ENCODE measurements at places on chromosomes 12 and 14.

GRCh38 chr14:105303949-105304348, 3.1 kb upstream of the BRF1 start:
- no peak for DNase-seq

- no peak for DNase-seq
Observed at GRCh38 chr14:91265404-91265803, 20.9 kb upstream of the GPR68 start.

DNA sequence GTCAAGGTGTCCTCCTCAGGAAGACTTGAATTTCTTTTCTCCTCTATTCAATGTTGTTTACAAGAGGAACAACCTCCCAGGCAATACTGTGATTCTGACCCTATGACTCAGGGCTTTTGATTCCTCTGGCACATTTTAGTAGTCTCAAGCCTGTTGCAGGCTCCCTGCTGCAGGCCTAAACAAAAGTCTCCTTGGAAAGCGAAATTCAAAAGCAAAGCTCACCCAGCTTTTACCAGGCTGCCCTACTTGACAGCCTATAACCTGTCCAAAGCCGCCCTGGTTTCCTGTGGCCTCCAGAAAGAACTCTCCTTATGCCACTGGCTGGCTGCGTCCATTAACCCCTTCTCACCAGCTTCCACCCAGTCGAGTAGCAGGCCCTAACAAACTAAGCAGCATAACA, 11.6 kb downstream of the FGD6 start:
- DNase-seq: no peak

DNA sequence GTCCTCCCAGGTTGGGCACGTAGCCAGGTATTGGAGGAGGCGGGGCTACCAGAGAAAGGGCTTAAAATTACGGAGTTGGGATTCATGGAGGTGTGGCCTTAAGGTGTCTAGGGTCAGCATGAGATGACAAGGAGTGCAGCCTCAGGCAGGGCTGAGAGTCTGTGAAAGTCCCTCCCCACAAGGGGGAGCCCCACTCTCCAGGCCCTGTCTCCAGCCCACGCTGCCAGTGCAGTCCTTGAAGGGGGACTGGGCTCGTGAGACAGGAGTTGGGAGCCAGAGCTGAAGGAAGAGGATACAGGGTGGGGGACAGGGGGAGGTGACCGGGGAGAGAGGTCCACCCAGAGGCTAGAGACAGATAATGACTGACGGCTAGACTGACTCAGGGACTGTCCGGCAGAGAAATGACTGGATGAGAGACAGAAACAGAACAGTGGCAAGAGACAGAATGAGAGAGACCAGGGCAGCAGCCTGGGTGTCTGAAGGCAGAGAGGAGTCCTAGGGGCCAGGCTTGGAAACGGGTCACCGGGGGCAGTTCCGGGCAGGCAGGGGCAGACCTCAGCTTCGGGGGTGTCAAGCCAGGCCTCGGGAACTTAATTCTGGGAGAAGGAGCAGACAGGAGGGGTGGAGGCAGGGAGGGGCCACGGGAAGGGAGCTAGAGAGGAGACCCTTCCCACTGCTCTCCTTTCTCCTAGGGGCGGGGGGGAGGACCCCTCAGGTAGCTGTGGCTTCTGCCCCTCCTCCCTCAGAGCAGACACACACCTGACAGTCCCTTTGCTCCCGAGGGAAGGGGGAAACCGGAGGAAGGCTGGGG, 970 bp downstream of the CDH24 start:
- DNase-seq: peak; percentile 59

DNA sequence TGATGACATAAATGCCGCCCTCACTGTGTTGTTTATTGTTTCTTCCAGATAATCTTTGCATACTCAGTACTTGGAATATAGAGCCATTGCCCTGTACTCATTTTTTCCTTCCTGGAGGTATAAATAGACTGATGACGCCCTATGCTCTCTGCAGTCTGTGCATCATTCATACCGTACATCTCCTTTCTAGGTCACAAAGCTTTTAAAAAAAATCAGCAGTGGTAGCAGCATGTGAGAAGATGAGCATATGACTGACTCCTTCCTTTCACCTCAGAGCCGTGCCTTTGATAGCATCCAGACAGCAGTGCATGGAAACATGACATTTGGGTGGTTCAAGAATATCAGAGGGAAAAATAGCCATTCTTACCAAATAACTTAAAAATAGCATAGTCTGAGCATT, 77.3 kb downstream of the PDE3A start:
- DNase-seq: no peak

DNA sequence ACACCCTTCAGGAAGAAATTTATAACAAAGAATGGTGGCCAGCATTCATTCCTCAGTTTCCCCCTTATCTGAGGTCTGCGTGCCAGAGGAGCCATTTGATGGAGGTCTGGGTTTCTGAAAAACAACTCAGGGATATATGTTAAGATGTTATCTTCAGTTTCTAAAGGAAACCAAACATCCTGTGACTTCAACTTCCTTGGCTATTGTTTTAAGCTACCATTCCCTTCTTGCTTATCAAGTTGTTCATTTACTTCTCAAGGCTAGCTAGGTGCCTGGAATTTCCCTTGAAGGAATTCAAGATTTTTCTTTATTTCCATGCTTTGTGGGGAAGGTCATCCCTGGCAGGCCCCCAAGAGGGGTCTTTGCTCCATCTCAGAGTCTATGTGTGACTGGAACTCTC, 27.1 kb upstream of the OXA1L start:
- DNase-seq: no peak

GRCh38 chr12:132675757-132676432, 11.2 kb downstream of the POLE start:
- no peak for DNase-seq

DNA sequence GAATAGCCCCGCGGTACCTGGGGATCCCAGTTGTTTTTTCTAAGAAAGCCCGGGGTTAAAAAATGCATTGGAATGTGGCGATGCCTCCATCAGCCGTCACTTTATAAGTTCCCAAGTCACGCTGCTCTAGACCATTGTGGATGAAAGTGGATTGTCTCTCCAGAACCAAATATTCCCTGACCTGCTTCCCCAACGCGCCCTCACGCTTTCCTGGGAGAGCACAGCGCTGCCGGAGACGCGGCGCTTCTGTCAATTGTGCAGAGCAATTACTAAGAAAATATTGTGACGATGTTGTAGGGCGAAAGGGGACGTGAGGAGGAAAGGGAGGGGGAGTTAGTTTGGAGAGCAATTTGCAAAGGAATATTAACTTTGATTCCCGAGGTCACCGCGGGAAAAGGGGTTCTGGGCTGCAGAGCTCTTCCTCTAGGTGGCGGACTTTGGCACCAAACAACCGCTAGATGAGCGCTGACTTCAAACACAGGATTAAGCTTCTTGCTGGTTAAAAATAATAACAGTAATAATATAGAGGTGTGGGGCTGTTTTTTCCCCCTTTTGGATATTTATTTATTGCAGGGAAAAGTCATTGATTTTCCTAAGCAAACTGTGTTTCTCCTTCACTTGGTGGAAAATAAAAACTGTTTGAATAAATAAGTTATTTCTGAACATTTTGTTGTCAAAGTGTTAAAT, 9.6 kb upstream of the FOXG1 start:
- DNase-seq: no peak

GRCh38 chr14:61953602-61954001, 191.4 kb downstream of the SNAPC1 start:
- no peak for DNase-seq

- DNase-seq: no peak
Observed at GRCh38 chr12:114769634-114770033, 85.7 kb upstream of the TBX3 start.

DNA sequence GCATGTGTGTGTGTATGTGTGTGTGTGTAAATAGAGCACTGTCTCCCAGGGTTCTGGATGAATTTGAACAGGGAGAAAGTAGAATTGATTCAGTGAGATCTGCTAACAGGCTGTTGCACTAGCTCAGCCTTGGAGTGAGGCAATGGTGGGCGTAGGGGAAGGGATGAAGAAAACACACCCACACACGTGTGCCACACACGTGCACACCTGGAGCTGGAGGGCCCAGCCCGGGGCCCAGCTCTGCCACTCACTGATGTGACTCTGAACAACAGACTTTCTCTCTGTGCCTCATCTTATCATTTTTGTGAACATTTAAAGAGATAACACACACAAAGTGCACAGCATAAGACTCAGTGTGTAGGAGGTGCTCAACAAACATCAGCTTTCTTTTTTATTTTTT, 4.2 kb downstream of the ACACB start:
- no peak for DNase-seq

- DNase-seq: no peak
Observed at GRCh38 chr12:24360907-24361306, 411.4 kb upstream of the SOX5 start.

GRCh38 chr12:131194166-131194565, 240.5 kb downstream of the ADGRD1 start:
- no peak for DNase-seq

GRCh38 chr12:62268956-62269355, 8.8 kb downstream of the USP15 start:
- no peak for DNase-seq

DNA sequence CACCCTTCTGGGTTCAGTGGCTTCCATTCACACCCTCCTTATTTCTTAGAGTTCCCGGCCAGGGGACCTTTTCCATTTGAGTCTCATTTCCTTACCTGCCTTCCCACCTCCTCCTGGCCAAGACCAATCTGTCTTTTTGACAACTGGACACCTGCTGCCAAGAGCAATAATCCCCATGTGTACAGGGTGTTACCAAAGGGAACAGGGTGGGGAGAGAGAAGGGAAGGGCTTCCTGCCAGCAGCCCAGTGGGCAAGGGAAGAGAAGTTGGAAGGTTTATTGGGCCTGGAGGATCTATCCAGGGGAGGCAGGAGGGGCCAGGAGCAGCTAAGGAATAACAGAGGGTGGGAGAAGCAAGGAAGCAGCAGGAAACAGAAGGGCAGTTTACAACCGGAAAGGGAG, 346.2 kb downstream of the C12orf75 start:
- DNase-seq: no peak

GRCh38 chr12:116055895-116056607, 221.4 kb downstream of the MED13L start:
- peak; percentile 21 for DNase-seq

DNA sequence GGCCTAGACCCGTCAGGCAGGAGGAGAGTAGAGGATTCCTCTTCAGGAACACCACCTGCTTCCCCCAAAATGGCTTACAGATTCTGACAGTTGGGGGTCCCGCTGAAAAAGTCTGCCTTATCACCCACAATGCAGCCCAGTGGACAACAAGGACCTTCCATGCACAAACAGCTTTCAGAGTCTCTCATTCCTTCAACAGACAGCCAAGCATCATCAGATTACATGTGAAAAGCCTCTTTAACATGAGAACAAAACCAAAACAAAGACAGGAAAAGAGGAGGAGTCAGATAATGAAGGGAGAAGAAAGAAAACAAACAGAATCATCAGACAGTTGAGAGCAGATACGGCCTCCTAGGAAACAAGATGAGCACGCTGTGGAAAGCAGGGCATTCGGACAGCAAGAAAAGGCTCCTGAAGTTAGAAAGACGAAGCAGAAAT, 18.3 kb downstream of the KCTD10 start:
- no peak for DNase-seq

GRCh38 chr12:66060163-66060907, 70.2 kb downstream of the LLPH start:
- DNase-seq: no peak

GRCh38 chr12:32477714-32478113, 78.4 kb downstream of the FGD4 start:
- no peak for DNase-seq

DNA sequence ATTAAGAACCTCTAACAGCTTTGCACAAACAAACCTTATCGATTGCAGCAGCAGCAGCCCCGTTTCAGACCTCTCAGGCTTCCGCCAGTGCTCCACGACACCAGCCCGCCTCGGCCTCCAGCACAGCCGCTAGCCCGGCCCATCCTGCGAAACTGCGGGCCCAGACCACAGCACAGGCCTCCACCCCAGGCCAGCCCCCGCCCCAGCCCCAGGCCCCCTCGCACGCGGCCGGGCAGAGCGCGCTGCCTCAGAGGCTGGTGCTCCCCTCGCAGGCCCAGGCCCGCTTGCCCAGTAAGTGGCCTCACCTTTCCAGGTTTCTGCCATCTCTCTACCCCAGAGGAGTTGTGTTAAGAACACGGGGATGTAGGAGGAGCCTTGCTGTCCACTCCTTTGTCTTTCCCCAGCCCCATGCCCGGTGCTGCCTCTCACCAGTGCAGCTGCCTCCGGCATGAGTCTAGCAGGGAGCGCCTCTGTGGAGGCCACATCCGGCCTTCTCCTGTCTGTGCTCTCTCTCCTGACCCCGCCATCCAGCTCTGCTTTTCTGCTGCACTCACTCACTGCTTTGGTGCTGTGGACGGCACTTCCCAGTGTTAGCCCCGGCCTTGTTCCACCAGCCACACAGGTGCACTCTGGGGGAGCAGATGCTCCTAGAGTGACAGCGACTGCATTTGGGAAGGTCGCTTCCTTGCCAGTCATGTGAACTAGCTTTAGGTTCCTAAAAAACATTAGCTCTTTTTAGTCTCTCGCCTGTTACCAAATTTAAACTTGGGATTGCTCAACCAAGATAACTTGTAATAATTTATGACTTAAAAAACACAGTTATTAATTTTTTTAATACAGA, 71.5 kb downstream of the EP400 start:
- no peak for DNase-seq

DNA sequence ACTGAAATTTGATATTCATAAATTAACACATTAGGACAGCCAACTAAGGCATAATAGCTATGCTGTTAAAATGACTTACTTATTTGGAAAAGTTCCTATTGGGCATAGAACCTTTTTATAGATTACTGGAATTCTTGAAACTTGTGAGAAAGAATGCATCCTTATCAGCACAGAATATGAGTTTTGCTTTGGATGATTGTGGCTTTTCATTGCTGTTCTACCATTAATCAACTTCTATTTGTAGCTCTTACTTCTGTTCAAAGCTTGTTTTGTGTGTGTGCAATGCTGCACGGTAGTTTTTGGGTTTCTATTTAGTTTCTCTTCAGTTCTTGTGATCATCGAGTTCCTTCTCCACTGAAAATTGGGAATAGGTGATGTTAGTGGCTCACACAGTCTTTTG, 152.4 kb upstream of the PELI2 start:
- DNase-seq: no peak

GRCh38 chr14:99760817-99761216, 32.4 kb upstream of the EML1 start:
- no peak for DNase-seq

- DNase-seq: no peak
Observed at GRCh38 chr12:29316752-29317151, 64.2 kb downstream of the ERGIC2 start.

DNA sequence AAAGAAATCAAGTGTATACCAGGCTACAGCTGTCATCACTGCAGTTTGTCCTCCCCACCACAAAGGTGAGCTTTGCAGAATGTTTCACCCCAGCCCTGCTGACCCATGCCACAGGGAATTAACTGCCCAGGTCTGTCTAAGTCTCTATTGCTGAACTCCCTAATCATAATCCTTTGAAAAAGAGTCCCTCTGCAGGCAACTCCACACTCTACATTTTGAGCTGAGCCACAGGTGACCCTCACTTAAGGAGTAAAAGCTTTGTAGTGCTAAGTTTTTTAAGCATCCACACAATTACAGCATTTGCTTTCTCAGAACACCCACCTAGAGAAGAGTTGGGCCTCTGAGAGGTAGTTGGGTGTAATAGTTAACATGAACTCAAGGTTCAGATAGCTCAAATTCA, 90.0 kb downstream of the C12orf50 start:
- DNase-seq: no peak

Data from CD4-positive, CD25-positive, alpha-beta regulatory T cell (primary cell).